ENCODE measurements at places on chromosomes 2 and 18. TPM values are rescaled to one million over a fixed set of nuclear protein-coding genes. Genes with fewer than 3 reads are reported as not detected.

The SGPP2 gene
- 22.4 TPM for total RNA-seq

GRCh38 chr2:157245846-157246764 lies 11.4 kb upstream of the GALNT5 start:
- H3K4me3 ChIP-seq: no peak overlapping the region
- no peak for DNase-seq
- peaks cover 14% of the 10 kb centered on the region for H3K4me1 ChIP-seq
- no peaks in the 10 kb centered on the region for H3K36me3 ChIP-seq

GRCh38 chr2:148978706-148979105 lies 59.8 kb upstream of the LYPD6B start:
- H3K4me1 ChIP-seq: peaks cover 20% of the 10 kb centered on the region
- H3K36me3 ChIP-seq: peaks cover 25% of the 10 kb centered on the region
- no peak for DNase-seq
- no peak overlapping the region for H3K27ac ChIP-seq
- H3K27me3 ChIP-seq: no peaks in the 10 kb centered on the region

DNA sequence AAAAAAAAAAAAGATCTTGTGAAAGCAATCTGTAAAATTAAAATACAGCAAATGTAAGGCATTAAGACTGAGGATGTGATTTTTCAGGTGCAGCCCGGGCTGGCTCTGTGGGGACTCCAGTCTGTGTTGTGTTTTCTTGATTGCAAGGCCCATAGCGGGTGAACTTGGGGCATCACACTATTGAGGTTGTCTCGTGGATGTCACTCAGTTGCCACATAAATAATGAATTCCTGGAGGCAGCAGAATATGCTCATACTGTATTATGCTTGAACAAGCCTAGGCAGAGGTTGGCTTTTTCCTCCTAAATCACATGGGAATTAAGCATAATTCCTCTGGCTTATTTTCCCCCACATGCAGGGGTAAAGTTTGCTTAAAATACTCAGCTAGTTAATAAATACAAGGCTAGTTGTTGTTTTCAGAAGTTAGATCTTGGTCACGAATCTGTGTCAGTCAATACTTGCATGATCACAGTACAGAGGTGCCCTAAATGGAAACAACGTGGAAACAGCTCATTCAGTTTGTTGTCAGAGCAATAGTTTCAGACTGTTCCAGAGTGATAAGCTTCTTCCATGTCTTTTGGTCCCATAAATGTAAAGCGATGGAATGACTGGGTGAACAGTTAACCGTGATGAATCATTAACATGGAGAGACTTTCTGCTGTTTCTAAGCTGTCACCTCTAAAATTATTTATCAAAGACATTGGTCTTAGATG lies 16.4 kb downstream of the GEMIN6 start:
- no peaks in the 10 kb centered on the region for H3K4me1 ChIP-seq
- no peak overlapping the region for H3K27ac ChIP-seq
- H3K27me3 ChIP-seq: no peaks in the 10 kb centered on the region
- H3K36me3 ChIP-seq: peaks cover 10% of the 10 kb centered on the region
- H3K4me3 ChIP-seq: no peak overlapping the region

The PNO1 gene
- total RNA-seq: 13.5 TPM

The LIMS4 gene
- total RNA-seq: 1.0 TPM

GRCh38 chr18:78979056-78979729 lies 425 bp upstream of the SALL3 start:
- H3K4me3 ChIP-seq: no peak overlapping the region
- H3K27ac ChIP-seq: no peak overlapping the region
- no peak for DNase-seq
- peaks cover 8% of the 10 kb centered on the region for H3K4me1 ChIP-seq
- H3K36me3 ChIP-seq: no peaks in the 10 kb centered on the region

- no peak overlapping the region for H3K4me3 ChIP-seq
- H3K36me3 ChIP-seq: no peaks in the 10 kb centered on the region
- no peak for DNase-seq
Observed at GRCh38 chr18:31451625-31452024, 4.1 kb downstream of the DSG3 start.

The HOXD1 gene
- 7.7 TPM for total RNA-seq

DNA sequence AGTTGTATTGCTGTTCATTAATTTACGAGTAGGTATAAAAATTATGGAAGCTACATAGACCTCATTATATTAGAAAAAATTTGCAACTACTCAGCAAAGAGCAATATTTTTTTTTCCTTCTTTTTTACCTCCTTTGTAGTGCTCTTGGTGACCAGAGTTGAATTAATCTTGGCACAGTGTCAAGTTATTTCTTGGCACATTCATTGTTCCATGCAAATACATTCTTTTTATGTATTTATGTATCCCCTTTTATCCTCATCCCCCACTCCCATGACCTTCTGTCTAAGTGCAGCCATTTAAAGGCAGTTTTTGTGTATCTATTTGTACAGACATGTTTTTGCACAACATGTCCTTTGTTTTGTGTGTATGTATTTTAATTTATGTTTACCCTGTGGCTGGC lies 224.5 kb downstream of the CCDC102B start:
- no peaks in the 10 kb centered on the region for H3K27me3 ChIP-seq
- no peak for DNase-seq
- no peaks in the 10 kb centered on the region for H3K4me1 ChIP-seq

The GAREM1 gene
- total RNA-seq: 20.7 TPM

DNA sequence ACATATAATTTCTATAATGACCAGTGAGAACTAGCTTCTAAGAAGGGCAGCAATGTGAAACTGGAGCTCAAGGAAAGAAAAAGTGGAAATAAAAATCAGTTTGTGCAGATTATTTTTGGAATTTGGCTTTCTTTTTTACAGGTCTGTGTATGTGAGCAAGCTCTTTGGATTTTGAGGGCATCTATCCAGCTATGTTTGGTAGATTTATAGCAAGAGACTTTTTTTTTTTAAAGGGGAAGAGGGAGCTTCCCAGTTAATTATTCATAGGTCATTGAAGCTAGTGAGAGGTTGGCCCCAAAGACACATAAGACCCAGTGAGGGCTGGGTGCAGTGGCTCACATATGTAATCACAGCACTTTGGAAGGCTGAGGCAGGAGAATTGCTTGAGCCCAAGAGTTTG lies 24.0 kb upstream of the COLEC12 start:
- peaks cover 24% of the 10 kb centered on the region for H3K4me1 ChIP-seq
- DNase-seq: no peak
- H3K4me3 ChIP-seq: no peak overlapping the region
- H3K27ac ChIP-seq: no peak overlapping the region

The DAW1 gene
- total RNA-seq: not detected

- H3K27me3 ChIP-seq: no peaks in the 10 kb centered on the region
- H3K27ac ChIP-seq: no peak overlapping the region
- H3K4me1 ChIP-seq: peaks cover 32% of the 10 kb centered on the region
- no peak overlapping the region for H3K4me3 ChIP-seq
- H3K36me3 ChIP-seq: no peaks in the 10 kb centered on the region
- no peak for DNase-seq
Observed at GRCh38 chr2:12008425-12009061, 262.1 kb downstream of the LPIN1 start.

- no peaks in the 10 kb centered on the region for H3K27me3 ChIP-seq
- no peaks in the 10 kb centered on the region for H3K4me1 ChIP-seq
- no peak overlapping the region for H3K4me3 ChIP-seq
- H3K27ac ChIP-seq: no peak overlapping the region
- DNase-seq: no peak
Observed at GRCh38 chr2:211473116-211473515, 916.7 kb downstream of the CPS1 start.

The ALS2 gene
- 32.7 TPM for total RNA-seq

The PARD3B gene
- total RNA-seq: 12.6 TPM

The CGREF1 gene
- 1.8 TPM for total RNA-seq

The OXER1 gene
- total RNA-seq: 2.8 TPM

GRCh38 chr2:20449501-20450200 lies 2.8 kb downstream of the RHOB start:
- no peak for DNase-seq
- peaks cover 20% of the 10 kb centered on the region for H3K4me1 ChIP-seq
- peak overlapping the region; percentile 78 for H3K27ac ChIP-seq
- H3K27me3 ChIP-seq: peaks cover 3% of the 10 kb centered on the region
- peak overlapping the region; percentile 87 for H3K4me3 ChIP-seq

The POTEE gene
- total RNA-seq: 3.8 TPM

DNA sequence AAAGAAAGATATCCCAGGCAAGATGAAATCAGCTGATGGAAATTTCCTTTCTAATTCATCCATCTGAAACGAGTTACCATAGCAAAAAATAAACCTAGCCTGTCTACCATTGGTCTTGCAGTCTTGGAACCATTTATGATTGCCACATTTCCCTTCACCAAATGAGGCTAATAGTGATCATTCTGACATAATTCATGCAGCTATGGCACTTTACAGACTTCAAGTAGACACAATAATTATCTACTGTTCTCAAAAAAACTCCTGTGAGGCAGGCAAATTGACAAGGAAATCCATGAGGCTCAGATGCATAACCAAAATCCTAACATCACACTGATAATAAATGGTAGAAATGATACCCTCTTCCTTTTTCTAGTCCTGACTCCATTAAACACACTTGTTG lies 1669.7 kb upstream of the LRRTM1 start:
- no peak for DNase-seq
- H3K4me3 ChIP-seq: no peak overlapping the region
- no peaks in the 10 kb centered on the region for H3K4me1 ChIP-seq
- no peaks in the 10 kb centered on the region for H3K36me3 ChIP-seq
- no peaks in the 10 kb centered on the region for H3K27me3 ChIP-seq

The SLC8A1 gene
- total RNA-seq: 42.1 TPM

DNA sequence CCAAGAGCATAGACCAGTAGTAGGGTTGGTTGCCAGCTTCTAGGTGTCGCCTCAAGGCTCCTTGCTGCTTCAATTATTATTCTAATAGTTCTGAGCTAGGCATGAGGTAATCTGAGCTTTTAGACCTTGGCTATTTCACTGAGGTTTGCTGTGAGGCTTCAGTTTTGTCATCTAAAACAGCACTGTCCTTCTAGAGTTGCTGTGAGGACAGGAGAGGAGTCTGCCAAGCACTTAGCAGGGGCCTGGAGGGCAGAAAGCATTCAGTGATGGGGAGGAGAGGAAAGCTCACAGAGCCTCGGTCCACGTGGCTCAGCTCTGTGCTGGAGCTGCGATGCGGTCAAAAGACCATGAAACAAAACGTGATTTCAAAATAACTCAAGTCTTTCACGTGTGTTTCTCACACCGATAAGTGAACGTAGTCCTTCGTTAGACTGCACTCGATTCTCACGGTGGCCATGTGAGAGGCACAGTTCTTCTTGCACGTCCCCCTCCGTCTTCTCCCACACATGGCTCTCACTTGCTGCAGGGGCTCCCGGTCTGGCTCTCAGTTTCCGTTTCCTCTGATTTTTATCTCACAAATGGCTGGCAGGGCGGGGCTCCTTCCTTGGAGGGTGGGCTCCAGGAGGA lies 113.7 kb downstream of the B3GNT2 start:
- H3K27me3 ChIP-seq: no peaks in the 10 kb centered on the region
- peak overlapping the region; percentile 41 for H3K4me3 ChIP-seq
- DNase-seq: no peak

The RFTN2 gene
- total RNA-seq: 0.07 TPM

The EMX1 gene
- total RNA-seq: 0.97 TPM

DNA sequence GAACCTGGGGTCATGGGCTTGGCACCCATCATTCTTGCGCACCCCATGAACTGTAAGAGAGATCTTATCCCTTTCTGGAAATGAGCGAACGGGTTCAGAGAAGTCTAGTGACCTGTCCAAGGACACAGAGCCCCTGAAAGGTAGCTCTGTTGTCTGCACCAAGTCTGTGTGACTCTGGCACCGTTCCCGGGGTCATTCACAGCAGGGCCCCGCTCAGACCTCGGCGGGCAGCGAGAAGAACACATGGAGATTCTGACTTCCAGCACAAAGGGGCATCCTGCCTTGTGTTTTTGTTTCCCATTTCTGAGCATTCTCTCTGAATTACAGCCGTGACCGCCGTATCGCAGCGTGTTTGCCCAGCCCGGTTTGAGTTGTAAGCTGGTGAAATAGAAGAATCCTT lies 231.7 kb downstream of the KLHL29 start:
- peak overlapping the region; percentile 21 for H3K4me3 ChIP-seq
- peaks cover 63% of the 10 kb centered on the region for H3K4me1 ChIP-seq
- no peaks in the 10 kb centered on the region for H3K27me3 ChIP-seq

GRCh38 chr2:169139993-169140767 lies 70.8 kb downstream of the DHRS9 start:
- no peaks in the 10 kb centered on the region for H3K4me1 ChIP-seq
- DNase-seq: no peak
- H3K27ac ChIP-seq: no peak overlapping the region
- no peak overlapping the region for H3K4me3 ChIP-seq

DNA sequence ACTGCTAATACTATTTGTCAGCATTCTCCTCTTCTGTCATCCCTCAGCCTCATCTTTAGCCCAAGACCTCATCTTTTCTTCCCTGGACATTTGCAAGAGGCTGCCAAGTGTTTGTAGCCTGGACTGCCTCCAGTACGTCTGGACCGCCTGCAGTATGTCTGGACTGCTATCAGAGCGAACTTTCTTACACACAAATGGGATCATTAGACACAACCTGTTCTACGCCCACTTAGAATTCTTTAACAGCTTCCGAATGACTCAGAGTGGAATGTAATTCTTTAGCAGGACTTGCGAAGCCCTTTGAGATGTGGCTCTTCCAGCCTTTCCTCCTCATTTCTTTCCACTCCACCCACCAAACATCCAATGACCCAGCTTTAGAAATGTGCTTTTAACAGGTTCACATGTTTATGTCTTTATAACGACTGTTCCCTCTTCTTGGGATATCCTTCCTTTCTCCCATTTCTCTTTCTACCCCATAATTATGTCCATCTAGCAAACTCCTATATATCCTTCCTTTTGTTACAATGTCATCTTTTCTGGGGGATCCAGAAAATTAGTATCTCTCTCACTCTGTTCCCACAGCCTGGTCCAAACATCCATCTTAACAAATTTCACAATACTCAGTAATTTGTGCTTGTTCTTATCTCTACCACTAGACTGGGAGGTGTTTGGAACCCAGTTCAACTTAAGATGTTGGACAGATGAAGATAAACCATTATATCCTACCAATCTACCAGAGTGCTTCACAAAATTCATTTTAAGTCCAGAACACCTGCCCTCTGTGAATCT lies 171.3 kb upstream of the PGAP1 start:
- DNase-seq: no peak
- peaks cover 13% of the 10 kb centered on the region for H3K4me1 ChIP-seq
- peak overlapping the region; percentile 28 for H3K4me3 ChIP-seq
- no peaks in the 10 kb centered on the region for H3K27me3 ChIP-seq

DNA sequence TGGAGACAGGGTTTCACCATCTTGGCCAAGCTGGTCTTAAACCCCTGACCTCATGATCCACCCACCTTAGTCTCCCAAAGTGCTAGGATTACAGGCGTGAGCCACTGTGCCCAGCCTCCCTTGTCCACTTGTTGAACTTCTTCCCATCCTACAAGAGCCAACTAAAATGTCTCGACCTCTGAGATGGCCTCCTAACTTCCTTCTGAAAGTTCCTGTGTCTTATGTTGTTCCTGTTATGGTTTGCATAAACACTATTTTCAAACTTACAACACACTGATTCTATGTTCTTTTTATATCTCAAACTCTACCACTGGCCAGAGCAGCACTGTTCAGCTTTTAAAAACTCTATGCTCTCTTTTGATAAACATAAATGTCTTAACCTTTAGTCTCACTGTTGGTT lies 63.3 kb upstream of the UGP2 start:
- no peak overlapping the region for H3K4me3 ChIP-seq
- H3K27ac ChIP-seq: no peak overlapping the region
- no peak for DNase-seq
- no peaks in the 10 kb centered on the region for H3K4me1 ChIP-seq
- no peaks in the 10 kb centered on the region for H3K36me3 ChIP-seq

Measured in type B pancreatic cell (in vitro differentiated cells).